Neural progenitor cell (in vitro differentiated cells): ENCODE measurements at places on chromosomes 11 and 22. TPM values are rescaled to one million over a fixed set of nuclear protein-coding genes. Genes with fewer than 3 reads are reported as not detected.

The SLC22A8 gene
- total RNA-seq, result not detected in 2 replicates

The PPME1 gene
- total RNA-seq, result 55.7 and 55.8 TPM in 2 replicates

The OR10A4 gene
- not detected in 2 replicates for total RNA-seq

The TREH gene
- total RNA-seq, result not detected in 2 replicates

The KRTAP5-1 gene
- not detected in 2 replicates for total RNA-seq

DNA sequence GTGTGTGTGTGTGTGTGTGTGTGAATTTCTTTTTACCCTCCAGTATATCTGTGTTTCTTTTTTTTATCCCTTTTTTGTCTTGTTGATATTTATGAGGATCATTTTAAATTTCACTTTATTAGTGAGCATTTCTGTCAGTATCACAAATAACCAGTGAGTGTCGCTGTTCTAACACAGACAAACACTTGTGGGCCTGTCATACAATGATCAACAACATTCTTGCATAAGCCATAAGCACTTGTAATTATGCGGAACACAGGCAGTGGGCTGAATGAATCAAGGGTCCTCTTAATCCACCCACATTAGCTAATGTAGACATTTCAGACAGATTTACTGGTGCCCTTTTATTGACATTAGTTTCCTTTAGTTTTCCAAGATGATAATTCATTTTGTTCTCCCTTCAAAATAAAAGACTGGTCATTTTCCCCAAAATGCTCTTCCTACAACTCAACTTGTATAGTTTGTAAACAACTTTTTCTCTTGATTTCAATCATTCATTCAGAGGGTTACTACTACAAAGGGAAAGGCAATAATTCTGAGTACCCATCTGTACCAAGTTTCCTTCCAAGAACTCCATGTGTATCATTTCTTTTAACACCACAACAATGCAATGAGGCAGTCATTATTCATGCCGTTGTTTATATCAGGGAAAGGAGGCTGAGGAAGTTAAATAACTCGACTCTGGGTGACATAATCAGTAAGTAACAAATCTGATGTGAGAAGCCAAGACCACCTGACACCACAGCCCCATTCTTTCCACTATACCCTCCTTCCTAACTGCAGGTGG, 34.5 kb upstream of the ANO3 start:
- H3K27me3 ChIP-seq, result no peaks in the 10 kb centered on the region
- peak; percentile 65 for DNase-seq
- no peak overlapping the region for H3K27ac ChIP-seq
- no peaks in the 10 kb centered on the region for H3K36me3 ChIP-seq

- H3K4me3 ChIP-seq, result no peak overlapping the region
- no peaks in the 10 kb centered on the region for H3K4me1 ChIP-seq
- DNase-seq, result no peak
- no peaks in the 10 kb centered on the region for H3K27me3 ChIP-seq
- H3K27ac ChIP-seq, result no peak overlapping the region
Observed at GRCh38 chr11:10777393-10777793, 26.3 kb downstream of the CTR9 start.

DNA sequence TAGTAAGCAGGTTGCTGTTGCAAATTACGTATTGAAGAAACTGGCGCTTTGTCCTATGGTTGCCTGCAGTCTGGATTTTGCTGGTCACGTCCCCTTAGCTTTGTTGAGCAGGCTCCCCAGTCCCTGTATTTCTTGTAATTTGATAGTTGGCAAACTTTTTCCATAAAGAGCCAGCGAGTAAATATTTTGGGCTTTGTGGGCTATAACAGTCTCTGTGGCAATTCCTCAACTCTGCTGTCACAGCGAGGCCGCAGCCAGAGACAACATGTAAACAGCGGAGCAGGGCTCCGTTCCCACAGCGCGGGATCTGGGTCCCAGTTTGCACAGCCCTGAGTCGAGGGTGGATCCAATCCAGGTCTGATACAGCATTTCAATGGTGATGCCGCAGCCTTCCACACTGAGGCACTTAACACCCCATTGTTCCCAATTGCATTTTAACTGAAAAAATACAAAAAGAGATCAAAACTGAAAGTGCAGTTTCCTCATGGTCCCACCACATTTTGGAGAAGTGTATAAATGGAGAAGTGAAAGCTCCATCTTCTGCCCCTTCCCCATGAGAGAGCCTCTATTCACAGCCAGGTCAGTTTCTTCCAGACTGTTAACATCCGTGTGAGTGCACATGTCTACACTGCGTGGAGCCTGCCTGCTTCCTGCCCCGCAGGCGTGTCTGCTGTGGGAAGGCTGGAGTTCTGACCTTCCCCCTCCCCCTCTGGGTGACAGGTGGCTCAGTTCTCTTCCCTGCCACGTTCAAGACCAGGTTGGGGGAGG, 89.1 kb downstream of the RPS6KA4 start:
- H3K4me3 ChIP-seq, result no peak overlapping the region
- peaks cover 35% of the 10 kb centered on the region for H3K27me3 ChIP-seq
- peaks cover 10% of the 10 kb centered on the region for H3K4me1 ChIP-seq
- no peaks in the 10 kb centered on the region for H3K36me3 ChIP-seq
- no peak overlapping the region for H3K27ac ChIP-seq

- no peaks in the 10 kb centered on the region for H3K4me1 ChIP-seq
- H3K36me3 ChIP-seq, result no peaks in the 10 kb centered on the region
- H3K4me3 ChIP-seq, result no peak overlapping the region
Observed at GRCh38 chr11:96229354-96229977, 113.5 kb downstream of the MAML2 start.

DNA sequence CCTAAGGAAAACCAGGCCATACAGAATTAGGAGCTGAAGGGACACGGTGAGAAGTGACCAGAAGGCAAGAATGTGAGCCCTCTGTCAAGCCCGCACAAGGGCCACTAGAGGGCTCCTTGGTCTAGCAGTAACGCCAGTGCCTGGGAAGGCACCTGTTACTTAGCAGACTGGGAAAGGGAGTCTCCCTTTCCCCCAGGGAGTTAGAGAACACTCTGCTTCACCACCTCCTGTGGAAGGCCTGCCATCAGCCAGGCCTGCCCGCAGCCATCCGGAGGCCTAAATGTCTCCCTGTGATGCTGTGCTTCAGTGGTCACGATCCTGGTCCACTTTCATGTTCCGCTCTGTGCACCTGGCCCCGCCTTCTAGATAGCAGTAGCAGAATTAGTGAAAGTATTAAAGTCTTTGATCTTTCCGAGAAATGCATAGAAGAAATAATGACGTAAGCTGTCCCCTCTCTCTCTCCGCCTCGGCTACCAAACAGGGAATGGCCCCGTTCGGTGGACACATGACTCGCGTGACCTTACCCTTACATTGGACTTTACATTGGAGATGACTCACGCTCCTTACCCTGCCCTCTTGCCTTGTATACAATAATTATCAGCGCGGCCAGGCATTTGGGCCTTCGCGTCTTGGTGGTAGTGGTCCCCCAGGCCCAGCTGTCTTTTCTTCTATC, 10.7 kb upstream of the GSTP1 start:
- H3K4me1 ChIP-seq, result no peaks in the 10 kb centered on the region
- no peaks in the 10 kb centered on the region for H3K36me3 ChIP-seq
- H3K4me3 ChIP-seq, result no peak overlapping the region
- no peak overlapping the region for H3K27ac ChIP-seq

- H3K27me3 ChIP-seq, result peaks cover 77% of the 10 kb centered on the region
- no peak overlapping the region for H3K4me3 ChIP-seq
- H3K36me3 ChIP-seq, result no peaks in the 10 kb centered on the region
- no peak overlapping the region for H3K27ac ChIP-seq
- DNase-seq, result no peak
- no peaks in the 10 kb centered on the region for H3K4me1 ChIP-seq
Observed at GRCh38 chr22:22759371-22759770, 115.0 kb downstream of the GGTLC2 start.

GRCh38 chr11:65384301-65384889, 1.9 kb upstream of the SLC25A45 start:
- H3K4me3 ChIP-seq, result no peak overlapping the region
- DNase-seq, result no peak
- H3K36me3 ChIP-seq, result no peaks in the 10 kb centered on the region
- peaks cover 10% of the 10 kb centered on the region for H3K4me1 ChIP-seq
- H3K27ac ChIP-seq, result no peak overlapping the region

DNA sequence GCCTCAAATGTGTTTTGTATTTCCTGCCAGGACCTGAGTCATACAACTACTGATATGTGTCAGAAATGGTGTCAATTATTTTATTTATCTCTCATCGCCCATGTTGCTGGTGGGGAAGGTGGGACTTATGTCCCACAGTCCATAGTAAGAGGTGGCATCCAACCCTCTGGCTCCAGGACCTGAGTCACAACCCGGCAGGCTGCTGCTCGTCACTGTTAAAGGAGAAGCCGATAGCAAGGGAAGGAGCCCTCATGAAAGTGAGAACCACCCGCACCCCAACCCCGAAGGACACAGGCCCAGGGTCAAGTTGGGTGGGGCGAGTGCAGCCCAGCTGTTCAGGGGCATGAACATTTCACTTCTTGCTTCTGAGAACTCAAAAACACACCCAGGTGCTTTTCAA, 33.1 kb upstream of the TP53I11 start:
- no peaks in the 10 kb centered on the region for H3K27me3 ChIP-seq
- no peaks in the 10 kb centered on the region for H3K36me3 ChIP-seq
- H3K4me3 ChIP-seq, result no peak overlapping the region
- no peak for DNase-seq
- peaks cover 23% of the 10 kb centered on the region for H3K4me1 ChIP-seq

DNA sequence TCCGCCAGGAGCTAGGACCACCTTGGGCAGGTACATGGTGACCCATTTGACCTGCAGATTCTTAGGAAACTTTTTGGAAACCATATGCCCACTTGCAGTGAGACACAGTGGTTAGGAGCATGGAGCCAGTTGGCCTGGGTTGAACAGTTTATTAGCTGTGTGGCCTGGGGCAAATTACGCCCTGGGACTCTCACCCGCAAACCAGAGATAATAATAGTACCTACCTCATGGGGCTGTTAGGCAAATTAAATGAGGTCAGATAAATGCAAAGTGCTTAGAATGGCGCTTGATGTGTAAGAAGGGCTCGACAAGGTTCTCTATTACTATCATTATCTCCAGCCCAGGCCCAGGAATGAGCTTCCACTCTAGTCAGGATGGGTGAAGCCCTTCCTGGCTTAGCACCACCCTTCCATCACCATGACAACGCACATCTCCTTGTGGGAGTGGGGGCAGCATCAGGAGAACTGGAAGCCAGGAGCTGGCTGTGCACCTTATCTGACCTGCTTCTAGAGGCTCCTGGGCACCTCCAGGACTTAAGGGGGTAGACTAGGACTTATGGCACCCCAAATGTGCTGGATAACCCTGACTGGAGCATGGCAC, 5.1 kb downstream of the SYT12 start:
- H3K4me3 ChIP-seq, result no peak overlapping the region
- peaks cover 5% of the 10 kb centered on the region for H3K4me1 ChIP-seq
- no peak overlapping the region for H3K27ac ChIP-seq
- H3K27me3 ChIP-seq, result peaks cover 30% of the 10 kb centered on the region
- DNase-seq, result no peak

- H3K4me1 ChIP-seq, result no peaks in the 10 kb centered on the region
- H3K27ac ChIP-seq, result no peak within 1 kb of the TSS
- no peak for DNase-seq
- no peaks in the 10 kb centered on the region for H3K36me3 ChIP-seq
Observed at GRCh38 chr11:2160736-2161259, at the start of gene INS. Gene INS, minus strand, starts transcription at chr11:2161209. Its CDS starts 238 bp downstream, at chr11:2160971.

DNA sequence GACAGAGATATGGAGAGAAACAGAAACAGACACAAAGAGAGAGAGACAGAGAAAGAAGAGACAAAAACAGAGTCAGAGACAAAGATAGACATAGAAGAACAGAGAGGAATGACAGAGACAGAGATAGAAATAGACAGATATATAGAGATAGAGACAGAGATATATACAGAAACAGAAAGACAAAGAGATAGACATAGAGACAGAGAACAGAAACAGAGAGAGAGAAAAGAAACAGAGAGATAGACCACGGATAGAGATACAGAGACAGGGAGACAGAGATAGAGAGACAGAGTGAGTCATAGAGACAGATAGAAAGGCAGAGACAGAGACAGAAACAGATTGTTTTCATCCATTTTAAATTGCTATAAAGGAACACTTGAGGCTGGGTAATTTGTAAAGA, 12.3 kb upstream of the MPEG1 start:
- no peak for DNase-seq
- H3K4me1 ChIP-seq, result no peaks in the 10 kb centered on the region
- no peak overlapping the region for H3K27ac ChIP-seq
- no peaks in the 10 kb centered on the region for H3K36me3 ChIP-seq
- no peaks in the 10 kb centered on the region for H3K27me3 ChIP-seq

DNA sequence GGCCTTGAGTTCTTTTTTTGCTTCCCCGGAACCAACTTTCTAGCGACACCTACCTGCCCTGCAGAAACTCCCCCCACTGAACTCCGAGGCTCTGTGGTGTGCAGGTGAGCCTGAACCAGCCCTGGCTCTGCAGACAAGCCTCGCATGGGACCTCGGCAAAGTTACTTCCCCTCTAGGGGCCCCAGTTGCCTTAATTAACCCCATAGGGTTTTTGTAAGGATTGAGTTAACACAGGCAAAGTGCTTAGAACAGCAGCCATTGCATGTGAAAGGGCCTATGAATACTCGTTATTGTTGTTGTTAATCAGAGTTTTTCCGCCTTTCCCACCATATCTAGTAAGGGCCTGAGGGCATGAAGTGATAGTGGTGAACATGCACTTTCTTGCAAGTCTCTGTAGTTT, 12.6 kb upstream of the SYT13 start:
- H3K4me1 ChIP-seq, result peaks cover 5% of the 10 kb centered on the region
- no peak overlapping the region for H3K4me3 ChIP-seq
- H3K27me3 ChIP-seq, result no peaks in the 10 kb centered on the region
- no peaks in the 10 kb centered on the region for H3K36me3 ChIP-seq
- DNase-seq, result peak; percentile 20

DNA sequence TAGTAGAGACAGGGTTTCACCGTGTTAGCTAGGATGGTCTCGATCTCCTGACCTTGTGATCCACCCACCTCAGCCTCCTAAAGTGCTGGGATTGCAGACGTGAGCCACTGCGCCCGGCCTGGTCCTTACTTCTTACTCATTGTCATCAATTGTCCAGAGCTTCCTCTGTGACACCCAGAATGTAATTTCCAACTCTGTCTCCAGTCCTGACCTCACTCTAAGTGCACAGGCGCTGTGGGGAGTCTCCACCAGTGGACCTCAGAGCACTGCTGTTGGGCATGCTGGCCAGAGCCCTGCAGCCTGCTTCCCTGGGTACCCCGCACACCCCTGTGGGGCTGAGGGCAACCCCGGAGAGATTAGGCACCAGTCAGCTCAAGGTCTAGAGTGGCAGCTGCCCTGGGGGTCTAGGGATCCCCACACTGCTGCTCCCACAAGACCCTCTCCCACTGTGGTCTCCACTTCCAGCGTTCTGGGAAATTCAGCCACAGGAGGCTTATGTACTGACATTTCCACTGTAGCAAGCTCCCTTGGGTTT, 1140.3 kb downstream of the TBC1D22A start:
- no peaks in the 10 kb centered on the region for H3K4me1 ChIP-seq
- H3K27me3 ChIP-seq, result no peaks in the 10 kb centered on the region
- no peak overlapping the region for H3K4me3 ChIP-seq
- no peak overlapping the region for H3K27ac ChIP-seq

- H3K4me1 ChIP-seq, result peaks cover 17% of the 10 kb centered on the region
- no peak for DNase-seq
- no peak overlapping the region for H3K27ac ChIP-seq
- peaks cover 49% of the 10 kb centered on the region for H3K27me3 ChIP-seq
Observed at GRCh38 chr11:60910711-60911380, 3.1 kb upstream of the TMEM109 start.

- no peaks in the 10 kb centered on the region for H3K36me3 ChIP-seq
- H3K4me3 ChIP-seq, result no peak overlapping the region
- no peak for DNase-seq
- no peak overlapping the region for H3K27ac ChIP-seq
- peaks cover 20% of the 10 kb centered on the region for H3K4me1 ChIP-seq
- H3K27me3 ChIP-seq, result no peaks in the 10 kb centered on the region
Observed at GRCh38 chr11:126526471-126526870, 171.0 kb downstream of the ST3GAL4 start.

GRCh38 chr22:24011735-24012068, 598 bp downstream of the CABIN1 start:
- peaks cover 13% of the 10 kb centered on the region for H3K4me1 ChIP-seq
- peak overlapping the region; percentile 78 for H3K4me3 ChIP-seq
- H3K36me3 ChIP-seq, result no peaks in the 10 kb centered on the region
- no peak for DNase-seq
- peak overlapping the region; percentile 54 for H3K27ac ChIP-seq
- H3K27me3 ChIP-seq, result no peaks in the 10 kb centered on the region
